ENCODE measurements at places on chromosomes 2 and 18. TPM values are rescaled to one million over a fixed set of nuclear protein-coding genes. Genes with fewer than 3 reads are reported as not detected.

DNA sequence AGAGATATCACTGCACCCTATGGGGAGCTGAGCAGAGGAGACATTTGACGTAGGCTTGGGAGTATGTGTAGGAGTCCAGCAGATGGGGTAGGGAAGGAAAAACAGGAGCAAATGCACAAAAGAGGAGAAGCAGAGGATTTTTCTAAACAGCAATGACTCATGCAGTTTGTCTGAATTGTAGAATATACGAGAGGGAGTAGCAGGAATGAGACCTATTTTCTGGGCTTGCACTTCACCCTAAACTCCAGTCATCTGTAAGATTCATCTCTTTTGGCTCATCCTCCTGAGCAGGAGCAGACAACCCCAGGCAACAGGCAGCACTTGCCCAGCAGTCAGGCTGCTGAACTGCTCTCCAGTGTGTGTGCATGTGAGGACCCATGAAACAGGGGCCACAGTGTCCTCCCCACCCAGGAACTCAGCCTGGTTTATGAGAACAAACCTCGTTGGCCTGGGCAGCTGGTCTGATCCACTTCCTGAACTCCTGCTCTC lies 100.2 kb upstream of the CDC42EP3 start:
- DNase-seq, result no peak

DNA sequence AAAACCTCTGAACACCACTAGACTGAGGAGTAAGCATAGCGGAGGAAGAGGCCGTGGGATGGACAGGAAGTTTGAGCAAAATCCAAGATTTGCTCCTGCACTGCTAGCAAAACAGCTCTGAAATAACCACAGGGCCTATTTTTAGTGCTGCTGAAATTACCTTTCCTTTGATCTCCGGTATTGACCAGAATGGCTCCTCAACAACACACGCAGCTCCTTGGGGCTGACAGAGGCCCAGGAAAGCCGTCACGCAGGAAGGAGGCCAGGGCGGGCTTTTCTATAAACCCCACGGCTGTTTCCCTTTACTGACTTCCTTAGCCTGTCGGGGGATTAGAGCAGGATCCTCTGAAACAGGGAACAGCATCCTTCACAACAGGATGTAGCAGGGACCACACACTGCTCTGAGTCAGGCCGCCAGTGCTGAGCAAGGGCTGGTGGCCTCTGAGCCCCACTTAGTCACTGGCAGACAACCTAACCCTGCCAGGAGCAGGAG lies 80.8 kb upstream of the LCLAT1 start:
- DNase-seq, result no peak

GRCh38 chr2:12236136-12236844 lies 480.4 kb upstream of the TRIB2 start:
- no peak for DNase-seq

DNA sequence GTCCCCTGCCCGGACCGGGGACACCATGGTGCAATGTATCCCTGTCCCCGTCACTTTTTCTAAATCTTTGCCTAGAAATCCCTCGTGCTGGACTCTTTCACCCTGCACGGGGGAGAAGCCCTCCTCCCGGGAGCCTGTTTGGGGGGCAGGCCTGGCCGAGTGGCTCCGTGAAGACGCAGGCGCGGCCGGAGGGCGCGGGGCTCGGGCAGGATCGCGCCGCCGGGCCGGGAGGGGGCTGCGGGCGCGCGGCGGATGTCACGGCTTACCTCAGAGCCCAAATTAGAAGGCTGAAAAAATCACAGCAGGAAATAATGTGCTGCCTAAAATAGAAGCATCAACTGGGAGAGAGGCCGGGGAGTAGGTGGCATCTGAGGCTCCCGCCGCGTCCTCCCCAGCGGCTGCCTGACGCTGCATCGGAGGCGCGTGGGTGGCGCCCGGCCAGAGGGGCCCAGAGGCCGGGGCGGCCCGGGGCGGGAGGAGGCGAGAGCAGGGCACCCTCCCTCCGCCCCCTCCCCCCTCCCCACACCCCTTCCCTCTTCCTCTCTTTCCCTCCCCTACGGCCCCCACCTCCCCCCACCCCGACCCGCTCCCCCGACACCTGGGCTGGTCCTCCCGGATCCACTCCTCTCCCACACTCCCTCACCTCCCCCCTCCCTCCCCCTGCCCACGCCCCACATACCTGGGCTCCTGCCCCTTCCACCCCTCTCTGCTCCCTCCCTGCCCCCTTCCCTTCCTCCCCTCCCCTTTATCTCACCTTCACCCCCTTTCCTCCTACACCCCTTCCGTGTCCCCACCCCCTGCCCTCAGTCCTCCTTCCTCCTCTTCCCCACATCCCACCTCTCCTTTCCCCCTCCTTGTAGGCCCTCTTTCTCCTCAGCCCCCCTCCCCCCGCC lies 51.9 kb downstream of the SLC4A1AP start:
- peak; percentile 85 for DNase-seq

The DYNAP gene
- total RNA-seq, result not detected

The RUFY4 gene
- total RNA-seq, result not detected

The LIPT1 gene
- 8.4 TPM for total RNA-seq
